ENCODE measurements at places on chromosomes 5 and 9.

GRCh38 chr9:32294106-32294505 lies 90.3 kb upstream of the ACO1 start:
- no peak for DNase-seq

DNA sequence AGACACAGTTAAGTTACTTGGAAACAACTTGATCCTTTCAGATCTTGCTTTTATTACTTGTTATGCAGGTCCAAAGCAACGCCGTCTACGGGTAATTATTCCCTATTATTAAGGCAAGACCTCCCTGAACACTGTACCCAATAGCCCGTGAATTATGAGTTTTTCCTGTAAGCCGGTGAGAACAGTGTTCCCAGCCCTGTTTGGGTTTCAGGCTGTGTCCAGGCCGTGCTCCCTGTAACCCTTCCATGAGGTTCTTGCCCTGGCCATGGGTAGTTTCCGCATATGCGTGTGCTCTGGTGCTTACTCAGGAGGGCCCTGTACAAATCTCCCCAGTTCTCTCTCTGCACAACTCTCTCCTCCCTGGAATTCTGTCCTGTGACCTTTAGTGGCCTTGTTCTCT lies 65.6 kb upstream of the CNOT6 start:
- DNase-seq, result no peak

GRCh38 chr5:78287833-78288232 lies 6.7 kb downstream of the AP3B1 start:
- no peak for DNase-seq

DNA sequence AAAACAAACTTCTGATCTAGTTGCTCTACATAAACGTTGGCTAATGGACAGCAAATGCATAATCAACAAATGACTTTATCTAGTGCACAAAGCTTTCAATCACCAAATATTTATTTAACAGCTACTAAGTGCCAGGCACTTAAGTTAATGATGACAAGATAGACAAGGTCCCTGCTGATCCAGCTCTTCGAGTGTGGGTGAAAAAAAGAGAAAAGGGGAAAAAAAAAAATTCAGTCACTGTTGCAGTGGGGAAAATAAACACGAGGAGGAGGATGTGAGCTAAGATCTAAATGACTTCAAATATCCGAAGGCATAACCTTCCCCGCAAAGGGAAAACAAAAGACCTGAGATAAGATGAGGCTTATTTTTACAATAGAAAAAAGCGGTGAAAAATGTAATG lies 9.6 kb downstream of the PSIP1 start:
- no peak for DNase-seq

DNA sequence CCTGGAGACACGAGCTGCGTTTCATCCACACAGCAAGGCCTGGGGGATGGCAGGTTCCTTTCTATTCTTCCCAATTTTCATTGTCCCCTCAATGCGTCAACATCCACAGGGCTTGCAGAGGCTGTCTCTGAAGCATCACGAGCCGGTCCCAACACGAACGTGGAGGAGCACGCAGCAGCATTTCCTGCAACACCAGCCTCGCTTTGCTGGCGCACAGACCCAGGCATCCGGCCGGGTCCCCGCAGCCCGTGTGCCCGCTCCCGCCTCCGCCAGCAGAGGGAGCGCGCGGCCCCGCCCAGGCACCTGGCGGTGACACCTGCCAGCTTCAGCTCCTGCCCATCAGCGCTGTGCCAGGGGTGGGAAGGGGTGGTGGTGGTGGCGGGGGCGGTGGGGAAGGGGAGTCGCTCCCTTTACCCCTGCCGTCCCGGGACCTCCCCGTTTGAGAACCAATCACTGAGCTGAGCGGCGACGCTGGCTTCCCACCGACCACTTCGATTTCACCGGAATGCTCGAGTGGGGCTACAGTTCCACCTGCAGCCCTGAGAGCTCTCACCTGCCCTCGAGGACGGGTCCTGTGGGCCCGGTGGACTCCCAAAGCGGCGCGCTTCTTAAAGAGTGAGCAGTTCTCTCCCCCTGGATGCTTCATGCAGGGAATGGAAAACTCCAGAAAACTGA lies 464.5 kb downstream of the ICE1 start:
- DNase-seq, result no peak

GRCh38 chr5:105413406-105413990 lies 1850.9 kb upstream of the NUDT12 start:
- DNase-seq, result no peak
